ENCODE measurements at places on chromosomes 1 and 21.

DNA sequence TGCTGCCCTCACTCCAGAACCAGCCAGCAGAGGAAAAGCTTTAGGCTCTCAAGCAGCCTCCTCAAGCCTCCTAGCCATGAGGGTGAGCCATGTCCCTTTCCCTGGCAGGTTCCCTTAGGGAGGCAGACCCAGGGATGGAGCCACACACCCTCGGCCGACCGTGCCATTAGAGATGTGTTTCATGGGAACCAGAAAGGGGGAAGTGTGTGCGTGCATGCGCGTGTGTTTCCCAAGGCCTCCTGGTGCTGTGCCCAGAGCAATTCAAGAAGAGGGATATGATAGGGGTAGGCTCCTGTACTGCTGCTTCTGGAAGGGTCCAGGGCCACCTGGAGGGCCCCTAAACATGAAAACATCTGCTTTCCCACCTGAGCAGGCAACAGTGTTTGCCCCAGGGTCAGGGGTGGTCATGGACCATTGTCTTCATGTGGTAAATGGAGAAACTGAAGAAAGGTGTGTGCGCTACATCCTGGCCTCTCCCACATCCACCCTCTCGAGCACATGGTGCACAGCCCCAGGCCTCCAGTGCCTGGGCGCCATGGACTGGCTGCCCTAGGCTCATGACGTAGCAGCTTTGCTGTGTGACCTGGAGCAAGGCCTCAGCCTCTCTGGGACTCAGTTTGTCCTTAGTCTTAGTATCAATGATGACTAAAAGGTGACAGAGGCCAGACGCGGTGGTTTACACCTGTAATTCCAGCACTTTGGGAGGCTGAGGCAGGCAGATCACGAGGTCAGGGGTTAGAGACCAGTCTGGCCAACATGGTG, 48.1 kb downstream of the SYF2 start:
- DNase-seq = no peak

DNA sequence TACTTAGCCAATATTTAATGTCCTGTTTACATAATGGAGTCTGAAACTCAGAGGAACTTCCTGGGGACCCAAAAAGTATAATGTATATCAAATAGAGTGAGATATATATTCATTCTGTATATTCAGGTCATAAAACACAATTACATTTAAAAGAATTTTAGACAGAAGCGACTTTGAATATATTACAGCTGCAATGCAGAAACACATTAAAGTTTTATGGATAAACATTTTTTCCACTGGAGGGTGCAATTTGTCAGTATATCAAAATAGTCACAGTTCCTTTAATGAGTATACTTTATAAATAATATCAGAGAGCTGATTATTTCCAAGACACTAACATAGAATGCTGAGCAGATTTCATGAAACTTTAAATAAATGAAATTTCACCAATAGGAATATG, 43.9 kb upstream of the CRB1 start:
- no peak for DNase-seq

- DNase-seq = no peak
Observed at GRCh38 chr1:232499188-232499587, 130.7 kb downstream of the SIPA1L2 start.

DNA sequence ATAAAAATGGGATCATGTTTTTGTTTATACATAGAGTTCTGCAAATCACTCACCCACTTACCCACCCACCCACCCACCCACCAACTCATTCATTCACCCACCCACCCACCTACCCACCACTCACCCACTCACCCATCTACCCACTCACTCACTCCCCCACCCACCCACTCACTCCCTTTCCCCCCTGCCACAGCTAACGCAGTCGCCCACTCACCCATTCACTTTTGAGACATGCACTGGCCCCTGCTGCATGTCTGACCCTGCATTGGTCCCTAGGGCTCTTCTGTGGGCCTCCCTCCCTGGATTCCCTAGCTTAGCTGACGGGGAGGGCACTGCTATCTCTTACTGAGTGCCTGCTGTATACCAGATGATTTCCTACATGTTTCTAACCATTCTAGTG, 100.4 kb upstream of the CSF3R start:
- no peak for DNase-seq
